ENCODE measurements at places on chromosomes 3 and 15.

- DNase-seq = no peak
These were observed 92.6 kb upstream of the KCNMB2 start for GRCh38 chr3:178443634-178444033.

DNA sequence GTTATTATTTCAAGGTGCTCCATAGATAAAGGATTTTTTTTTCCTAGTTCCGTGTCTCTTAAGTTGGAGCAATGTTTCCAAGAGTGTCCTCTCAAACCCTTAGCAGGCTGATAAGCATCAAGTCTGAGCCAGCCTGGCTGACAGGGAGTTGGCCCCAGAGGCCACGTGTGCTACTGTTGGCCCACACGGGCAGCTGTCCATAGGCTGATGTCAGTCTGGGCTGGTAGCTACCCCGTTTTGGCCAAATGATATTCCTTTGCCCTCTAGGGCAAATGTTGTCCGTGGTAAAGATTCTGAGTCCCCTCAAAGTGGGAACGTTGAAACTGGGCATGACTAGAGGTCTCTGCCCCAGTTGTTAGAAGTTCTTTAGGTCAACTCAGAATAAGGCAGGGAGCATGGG is 99.4 kb downstream of the FLNB start:
- DNase-seq = no peak

DNA sequence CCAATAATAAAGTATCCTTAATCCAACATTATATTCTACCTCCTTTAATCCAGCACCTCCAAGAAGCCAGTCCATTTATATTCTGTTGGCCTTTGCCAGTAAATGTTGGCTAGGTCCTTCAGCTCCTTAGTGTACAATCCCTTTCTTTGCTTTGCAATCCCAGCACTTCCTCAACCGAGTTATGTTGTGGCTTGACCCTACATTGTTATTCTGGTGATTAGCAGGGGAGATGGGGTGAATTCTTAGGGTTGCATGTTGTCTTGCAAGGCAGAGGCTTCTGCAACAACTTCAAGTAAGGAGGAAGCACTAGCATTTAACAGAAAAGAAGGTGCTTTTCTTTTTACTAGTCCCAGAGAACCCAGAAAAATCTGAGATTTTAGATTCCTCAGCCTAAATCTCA is 127.2 kb downstream of the CD47 start:
- no peak for DNase-seq

GRCh38 chr3:195732940-195733339 is 12.2 kb downstream of the MUC20 start:
- no peak for DNase-seq

DNA sequence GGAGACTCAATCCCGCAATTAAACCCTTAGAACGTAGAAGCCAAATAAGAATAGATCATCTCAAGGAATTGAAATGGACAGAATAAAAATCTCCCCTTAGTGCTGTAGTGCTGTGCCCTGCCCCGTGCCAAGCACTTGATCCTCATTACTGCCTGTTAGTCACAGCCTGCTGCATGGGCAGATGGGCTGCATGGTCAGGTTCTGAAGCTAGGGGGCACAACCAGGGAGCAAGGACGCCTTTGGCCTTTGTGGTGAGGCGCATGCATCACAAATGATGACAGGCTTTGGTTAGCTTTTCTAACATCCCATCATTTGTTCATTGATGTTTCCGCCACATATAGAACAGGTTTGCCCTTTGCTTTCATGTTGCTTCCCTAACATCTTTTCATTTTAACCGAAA is 336.3 kb upstream of the ADAMTS9 start:
- no peak for DNase-seq

DNA sequence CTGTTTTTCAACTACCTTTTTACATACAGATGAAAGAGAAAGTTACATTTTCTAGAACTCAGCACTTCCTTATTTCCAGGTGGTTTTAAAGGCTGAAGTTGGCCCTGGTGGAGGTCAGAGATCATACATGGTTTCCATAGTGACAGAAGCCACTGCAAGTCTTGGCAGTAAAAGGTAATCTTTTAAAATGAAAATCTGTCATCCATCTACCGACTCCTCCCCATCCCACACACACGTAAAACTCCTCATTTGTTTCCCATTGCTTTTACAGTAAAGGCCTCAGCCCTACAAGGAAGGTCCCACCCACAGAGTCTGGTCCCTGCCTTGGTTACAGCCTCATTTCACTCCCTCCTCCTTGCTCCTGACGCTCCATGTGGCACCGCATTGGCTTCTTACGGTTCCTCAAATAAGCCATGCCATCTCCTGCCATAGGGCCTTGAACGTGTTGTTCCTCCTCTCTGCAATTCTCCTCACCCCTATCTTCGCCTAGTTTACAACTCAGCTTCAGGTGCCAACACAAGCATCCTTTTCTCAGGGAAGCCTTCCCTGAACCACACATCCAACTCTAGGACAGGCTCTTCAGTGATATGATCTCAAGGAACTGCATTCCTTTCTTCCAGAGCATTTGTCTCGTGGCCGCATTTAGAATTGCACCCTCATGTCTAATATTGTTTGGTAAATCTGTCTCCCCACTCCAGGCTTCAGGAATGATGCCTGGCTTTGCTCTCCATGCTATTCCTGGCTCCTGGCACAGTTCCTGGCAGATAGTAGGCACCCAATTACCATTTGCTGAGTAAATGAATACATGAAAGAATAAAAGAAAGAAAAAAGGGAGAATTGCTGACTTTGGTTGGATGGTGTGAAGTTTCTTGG is 2.6 kb downstream of the CYP19A1 start:
- no peak for DNase-seq

DNA sequence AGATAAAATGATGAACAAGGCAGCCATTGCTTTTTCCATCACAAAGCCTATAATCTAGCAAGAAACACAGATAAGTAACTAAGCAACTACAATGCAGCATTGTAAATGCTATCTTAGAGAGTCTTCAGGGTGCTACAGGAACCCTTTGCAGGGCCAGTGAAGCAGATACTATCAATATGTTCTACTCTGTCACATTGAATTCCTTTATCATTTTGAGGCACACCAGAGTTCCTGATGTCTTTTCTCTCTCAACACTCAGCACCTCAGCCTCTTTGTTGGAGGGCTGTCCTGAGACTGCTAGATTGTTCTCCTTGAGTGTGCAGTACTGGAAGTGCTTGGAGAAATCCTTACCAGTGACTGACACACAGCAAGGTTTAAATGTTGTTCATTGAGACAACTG is 107.4 kb upstream of the MRPL3 start:
- no peak for DNase-seq

- peak; percentile 24 for DNase-seq
These were observed 12.1 kb downstream of the NR2F2 start for GRCh38 chr15:96342406-96343112.

DNA sequence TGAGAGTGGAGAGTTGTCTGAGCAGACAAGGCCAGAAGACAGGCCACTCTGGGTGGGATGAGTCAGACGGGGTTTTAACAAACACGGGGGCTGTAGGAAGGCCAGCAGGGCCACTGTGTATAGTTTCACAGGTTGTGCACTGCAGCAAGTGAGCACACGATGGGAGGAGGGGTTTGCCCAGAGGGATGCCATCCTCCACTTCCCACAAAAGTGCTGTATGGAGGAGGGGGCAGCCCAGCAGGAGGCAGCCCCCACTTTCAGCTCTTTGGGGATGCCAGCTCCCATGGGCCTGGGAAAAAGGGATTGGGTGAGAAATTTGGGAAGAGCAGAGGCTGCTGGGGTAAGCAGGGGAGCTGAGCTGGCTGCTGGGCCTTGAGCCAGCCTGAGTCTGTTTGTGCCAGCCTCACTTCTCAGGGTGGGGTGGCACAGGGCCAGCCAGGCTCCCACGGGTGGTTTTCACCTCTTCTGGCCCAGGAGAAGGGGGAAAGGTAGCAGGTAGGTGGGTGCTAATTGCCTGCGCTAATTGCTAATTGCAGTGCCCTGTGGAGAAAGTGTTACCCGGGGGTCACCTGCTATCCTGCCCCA is 6.7 kb downstream of the ZBTB47 start:
- DNase-seq = no peak

DNA sequence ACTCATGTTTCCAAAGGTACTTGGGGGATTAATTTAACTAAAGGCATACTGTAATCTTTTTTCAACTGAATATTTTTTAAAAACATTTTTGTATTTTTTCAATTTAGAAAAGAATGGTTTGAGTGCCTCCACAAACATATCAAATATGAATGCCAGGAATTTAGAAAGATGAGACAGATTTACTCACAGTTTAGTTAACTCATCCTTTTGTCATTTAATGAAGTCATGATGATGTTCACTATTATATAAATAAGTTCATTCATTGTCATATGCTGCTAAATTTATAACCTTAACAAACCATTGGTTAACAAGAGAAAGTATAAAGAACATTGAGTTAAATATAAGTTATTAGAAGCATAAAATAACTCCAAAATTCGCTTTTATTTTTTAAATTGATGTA is 50.0 kb downstream of the FGF7 start:
- DNase-seq = no peak

Measured in astrocyte (in vitro differentiated cells and primary cell).